ENCODE measurements at places on chromosomes 1 and 21.
A peak's percentile ranks its signal among the peaks of the same experiment; 100 is the strongest.

- DNase-seq, result peak; percentile 24
Measured at GRCh38 chr1:197614916-197615692, 160.2 kb downstream of the DENND1B start.

- no peak for DNase-seq
Measured at GRCh38 chr1:49526672-49527071, 497.1 kb downstream of the AGBL4 start.

GRCh38 chr1:4016351-4017130 lies 116.5 kb upstream of the C1orf174 start:
- DNase-seq, result no peak

DNA sequence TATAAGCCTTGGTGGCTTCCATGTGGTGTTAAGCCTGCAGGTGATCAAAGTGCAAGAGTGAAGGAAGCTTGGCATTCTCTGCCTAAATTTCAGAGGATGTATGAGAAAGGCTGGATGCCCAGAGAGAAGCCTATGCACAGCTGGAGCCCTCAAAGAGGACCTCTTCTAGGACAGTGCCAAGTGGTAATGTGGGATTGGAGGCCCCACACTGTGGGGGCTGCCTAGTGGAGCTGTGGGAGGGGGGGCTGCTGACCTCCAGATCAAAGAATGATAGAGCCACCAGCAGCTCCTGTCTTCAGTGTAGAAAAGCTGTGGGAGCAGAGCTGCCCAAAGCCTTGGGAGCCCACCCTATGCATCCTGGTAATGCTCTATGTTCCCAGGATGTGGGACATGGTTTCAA lies 1512.7 kb upstream of the TPTE start:
- no peak for DNase-seq

- DNase-seq, result no peak
Measured at GRCh38 chr1:202107801-202108731, 14.7 kb upstream of the GPR37L1 start.

All from fibroblast of the conjunctiva (primary cell).